ENCODE measurements at places on chromosomes 7 and 10. TPM values are rescaled to one million over a fixed set of nuclear protein-coding genes. Genes with fewer than 3 reads are reported as not detected.

The ACSM6 gene
- total RNA-seq, result not detected

GRCh38 chr7:151079199-151079910 is 1.3 kb downstream of the FASTK start:
- DNase-seq, result no peak
- H3K27me3 ChIP-seq, result no peaks in the 10 kb centered on the region
- H3K27ac ChIP-seq, result peak overlapping the region; percentile 29

The GFRA1 gene
- 8.7 TPM for total RNA-seq

DNA sequence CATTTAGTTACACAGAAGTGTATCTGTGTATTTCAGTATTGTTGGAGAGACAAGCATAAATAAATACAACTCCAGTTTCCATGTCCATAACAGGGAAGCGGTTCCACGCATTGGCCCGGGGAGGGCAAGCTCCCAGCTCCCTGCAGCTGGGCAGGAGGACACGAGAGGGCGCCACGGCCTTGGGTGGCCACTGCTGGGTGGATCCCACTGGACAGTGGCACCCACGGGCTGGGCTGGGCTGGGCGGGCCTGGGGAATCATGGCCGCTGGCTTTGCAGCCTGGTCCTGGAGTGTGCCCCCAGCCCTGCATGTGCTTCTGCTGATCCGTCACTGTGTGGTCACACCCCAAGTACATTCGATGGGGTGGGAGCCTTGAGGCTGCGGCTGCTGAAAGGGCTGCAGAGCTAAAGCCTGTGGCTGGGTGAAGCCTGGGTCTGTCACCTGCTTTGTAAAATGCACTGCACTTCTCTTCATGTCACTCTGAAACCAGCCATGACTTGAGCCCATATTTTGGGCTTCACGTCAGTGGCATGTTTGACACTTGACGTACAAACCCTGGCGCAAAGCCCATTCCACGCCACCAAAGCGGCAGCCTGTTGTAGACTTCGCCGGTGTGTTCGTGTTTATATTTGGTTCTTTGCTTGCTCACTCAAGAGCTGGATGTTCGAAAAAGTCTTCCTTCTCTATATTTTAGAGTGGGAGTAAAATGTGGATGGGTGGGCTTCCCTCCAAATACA is 27.5 kb downstream of the LRRC27 start:
- no peak for DNase-seq
- no peaks in the 10 kb centered on the region for H3K27me3 ChIP-seq
- H3K36me3 ChIP-seq, result peaks cover 10% of the 10 kb centered on the region
- H3K4me3 ChIP-seq, result no peak overlapping the region
- no peaks in the 10 kb centered on the region for H3K4me1 ChIP-seq

DNA sequence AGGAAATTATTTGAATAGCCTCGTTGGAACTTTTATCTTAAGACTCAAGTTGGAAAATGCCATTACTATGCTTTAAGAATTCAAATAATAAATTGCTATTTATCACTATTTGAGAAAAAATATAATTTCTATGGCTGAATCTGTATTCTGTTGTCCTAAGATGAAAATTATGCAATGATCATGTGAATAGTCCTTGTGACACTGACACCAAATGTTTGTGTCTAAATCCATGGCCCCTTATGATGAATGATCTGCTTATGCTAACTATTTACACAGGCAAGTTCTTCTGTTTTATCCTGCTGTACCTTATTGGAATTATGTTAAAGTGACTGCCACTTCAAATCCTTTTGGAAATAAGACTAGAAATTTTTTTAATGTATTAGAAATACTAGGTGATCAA is 208.7 kb downstream of the DOCK4 start:
- no peak overlapping the region for H3K4me3 ChIP-seq
- peaks cover 1% of the 10 kb centered on the region for H3K36me3 ChIP-seq
- H3K27me3 ChIP-seq, result no peaks in the 10 kb centered on the region
- no peak overlapping the region for H3K27ac ChIP-seq
- no peaks in the 10 kb centered on the region for H3K4me1 ChIP-seq

DNA sequence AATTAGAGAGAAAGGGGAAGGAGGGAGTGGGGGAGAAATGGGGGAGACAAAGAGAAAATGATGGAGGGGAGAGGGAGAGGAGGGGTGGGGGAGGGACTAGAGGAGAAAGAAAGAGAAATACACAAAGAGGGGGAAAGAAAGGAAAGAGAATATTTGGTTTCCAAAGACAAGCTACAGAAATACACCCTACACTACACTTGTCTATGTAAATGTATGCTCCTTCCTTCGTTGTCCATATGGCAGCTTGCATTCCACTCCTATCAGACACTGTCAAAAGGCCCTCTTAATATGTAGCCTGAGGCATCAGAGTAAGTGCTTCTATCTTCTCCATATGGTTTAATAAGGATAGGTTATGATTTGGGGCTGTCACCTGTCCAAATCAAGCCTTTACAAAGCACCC is 92.8 kb upstream of the FEZF1 start:
- H3K27me3 ChIP-seq, result no peaks in the 10 kb centered on the region
- H3K4me3 ChIP-seq, result no peak overlapping the region
- H3K36me3 ChIP-seq, result no peaks in the 10 kb centered on the region
- peaks cover 14% of the 10 kb centered on the region for H3K4me1 ChIP-seq

- peaks cover 9% of the 10 kb centered on the region for H3K36me3 ChIP-seq
- no peaks in the 10 kb centered on the region for H3K27me3 ChIP-seq
- H3K27ac ChIP-seq, result peak overlapping the region; percentile 90
Measured at GRCh38 chr7:101912716-101913110, 95.3 kb downstream of the CUX1 start.

- H3K27ac ChIP-seq, result no peak overlapping the region
- H3K4me1 ChIP-seq, result peaks cover 5% of the 10 kb centered on the region
- H3K27me3 ChIP-seq, result no peaks in the 10 kb centered on the region
- no peak overlapping the region for H3K4me3 ChIP-seq
Measured at GRCh38 chr7:157565981-157566630, 229.3 kb downstream of the DNAJB6 start.

The LRGUK gene
- total RNA-seq, result 2.6 TPM

The CYP2E1 gene
- 1.4 TPM for total RNA-seq

The LBX1 gene
- not detected for total RNA-seq

The LHFPL3 gene
- not detected for total RNA-seq

The STYXL1 gene
- 48.5 TPM for total RNA-seq

DNA sequence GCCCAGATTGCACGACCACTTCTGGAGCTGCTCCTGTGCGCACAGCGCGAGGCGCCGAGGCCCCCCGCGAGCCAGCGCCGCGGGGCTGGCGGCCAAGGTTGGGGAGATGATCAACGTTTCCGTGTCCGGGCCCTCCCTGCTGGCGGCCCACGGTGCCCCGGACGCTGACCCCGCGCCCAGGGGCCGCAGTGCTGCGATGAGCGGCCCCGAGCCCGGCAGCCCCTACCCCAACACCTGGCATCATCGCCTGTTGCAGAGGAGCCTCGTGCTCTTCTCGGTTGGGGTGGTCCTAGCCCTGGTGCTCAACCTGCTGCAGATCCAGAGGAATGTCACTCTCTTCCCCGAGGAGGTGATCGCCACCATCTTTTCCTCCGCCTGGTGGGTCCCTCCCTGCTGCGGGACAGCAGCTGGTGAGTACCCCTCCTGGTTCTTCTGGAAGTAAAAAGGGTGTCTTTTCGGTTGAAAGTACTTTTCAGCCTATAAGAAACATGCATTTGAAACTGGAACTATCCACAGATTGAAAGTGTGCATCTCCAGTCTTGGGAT is 683 bp downstream of the INSIG1 start:
- H3K27ac ChIP-seq, result peak overlapping the region; percentile 90
- peaks cover 30% of the 10 kb centered on the region for H3K4me1 ChIP-seq
- peaks cover 6% of the 10 kb centered on the region for H3K27me3 ChIP-seq
- H3K4me3 ChIP-seq, result peak overlapping the region; percentile 83
- peaks cover 1% of the 10 kb centered on the region for H3K36me3 ChIP-seq
- no peak for DNase-seq

GRCh38 chr10:1377231-1377630 is 321.0 kb downstream of the WDR37 start:
- H3K27me3 ChIP-seq, result peaks cover 41% of the 10 kb centered on the region
- H3K4me3 ChIP-seq, result no peak overlapping the region
- H3K36me3 ChIP-seq, result no peaks in the 10 kb centered on the region
- DNase-seq, result no peak

The ZFYVE27 gene
- total RNA-seq, result 43.4 TPM

DNA sequence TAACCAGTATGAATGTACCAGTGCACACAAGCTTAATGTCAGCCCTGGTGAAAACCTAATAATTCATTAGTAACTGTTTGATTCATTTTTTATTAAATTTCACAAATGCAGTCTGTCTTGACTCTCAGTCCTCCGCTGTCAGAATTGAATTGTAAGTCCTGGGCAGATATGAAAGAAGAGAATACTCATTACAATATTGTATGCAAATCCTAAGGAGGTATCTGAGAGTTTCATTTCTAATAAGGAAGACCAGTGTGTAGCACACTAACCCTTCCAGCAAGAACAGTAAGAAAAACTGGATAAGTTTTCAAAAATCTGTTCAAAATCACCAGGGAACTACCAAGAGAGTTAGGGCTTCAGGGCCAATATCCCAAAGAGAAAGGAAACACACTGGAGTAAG is 652.1 kb downstream of the SUGCT start:
- no peaks in the 10 kb centered on the region for H3K4me1 ChIP-seq
- DNase-seq, result no peak
- H3K27me3 ChIP-seq, result no peaks in the 10 kb centered on the region
- no peak overlapping the region for H3K27ac ChIP-seq
- no peaks in the 10 kb centered on the region for H3K36me3 ChIP-seq
- no peak overlapping the region for H3K4me3 ChIP-seq

The TAS2R3 gene
- total RNA-seq, result 3.9 TPM

DNA sequence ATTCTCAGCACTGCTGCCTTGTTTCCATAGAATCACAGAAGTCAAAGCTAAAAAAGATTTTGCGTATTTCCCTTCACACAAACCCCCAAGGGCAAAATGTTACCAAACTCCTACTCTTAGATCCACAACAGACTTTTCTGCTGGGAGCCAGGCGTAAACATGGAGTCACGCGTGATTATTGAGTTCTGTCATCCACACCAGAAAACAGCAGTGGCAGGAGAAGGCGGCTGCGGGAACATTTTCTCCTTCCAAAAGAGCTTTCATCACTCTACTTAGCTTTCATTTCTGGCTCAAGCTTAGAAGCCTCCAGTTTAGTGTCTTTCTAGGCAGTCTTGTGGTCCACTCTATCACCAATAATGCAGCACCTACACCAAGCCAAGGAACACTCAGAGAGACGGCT is 712.9 kb upstream of the NRP1 start:
- H3K27ac ChIP-seq, result no peak overlapping the region
- DNase-seq, result no peak
- H3K4me1 ChIP-seq, result no peaks in the 10 kb centered on the region
- H3K27me3 ChIP-seq, result peaks cover 7% of the 10 kb centered on the region

- no peak overlapping the region for H3K4me3 ChIP-seq
- peaks cover 11% of the 10 kb centered on the region for H3K27me3 ChIP-seq
- H3K36me3 ChIP-seq, result no peaks in the 10 kb centered on the region
- no peak overlapping the region for H3K27ac ChIP-seq
- peaks cover 5% of the 10 kb centered on the region for H3K4me1 ChIP-seq
Measured at GRCh38 chr10:91694170-91694794, 61.4 kb upstream of the PPP1R3C start.

DNA sequence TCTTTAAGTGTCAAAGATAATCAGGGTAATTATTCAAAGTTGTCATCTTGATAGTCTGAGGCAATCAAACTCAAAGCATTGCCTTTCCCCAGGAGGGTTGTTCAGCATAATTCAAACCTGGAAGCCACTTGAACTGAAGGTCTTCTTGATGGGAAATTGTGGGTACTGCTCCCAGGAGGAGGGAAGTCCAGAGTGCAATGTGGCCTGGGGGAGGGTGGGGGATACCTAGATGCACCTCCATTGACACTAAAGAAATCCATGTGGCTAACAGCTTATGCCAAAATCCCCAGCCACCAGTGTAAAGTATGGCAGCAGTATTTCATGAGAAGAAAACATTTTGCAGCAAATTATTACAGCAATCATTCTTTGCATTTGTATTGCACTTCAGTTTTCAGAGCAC is 114.9 kb downstream of the STRA8 start:
- H3K36me3 ChIP-seq, result no peaks in the 10 kb centered on the region
- no peak for DNase-seq

DNA sequence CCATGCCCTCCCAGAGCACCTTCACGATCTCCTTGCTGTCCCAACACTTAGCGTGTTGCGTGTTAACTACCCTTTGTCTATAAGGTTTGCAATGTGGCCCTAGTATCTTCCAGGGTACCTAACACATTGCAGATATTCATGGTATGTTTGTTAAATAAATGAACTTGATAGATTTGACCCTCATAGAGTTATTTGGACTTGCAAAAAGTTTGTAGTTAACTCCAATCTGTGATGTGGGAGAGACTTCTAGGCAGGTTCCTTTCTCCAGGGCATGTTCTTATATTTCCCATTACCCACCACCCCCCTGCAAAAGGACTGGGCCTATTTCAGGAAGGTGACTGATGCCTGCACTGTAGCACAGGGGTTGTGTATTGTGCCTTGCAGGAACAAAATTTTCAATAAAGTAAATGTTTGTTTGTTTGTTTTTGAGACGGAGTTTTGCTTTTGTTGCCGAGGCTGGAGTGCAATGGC is 612 bp downstream of the HILPDA start:
- no peak for DNase-seq
- peak overlapping the region; percentile 96 for H3K27ac ChIP-seq
- peaks cover 40% of the 10 kb centered on the region for H3K4me1 ChIP-seq
- peaks cover 4% of the 10 kb centered on the region for H3K27me3 ChIP-seq
- H3K36me3 ChIP-seq, result peaks cover 9% of the 10 kb centered on the region
- H3K4me3 ChIP-seq, result peak overlapping the region; percentile 97

GRCh38 chr7:33671531-33672262 is 233.6 kb upstream of the BMPER start:
- H3K36me3 ChIP-seq, result no peaks in the 10 kb centered on the region
- no peak overlapping the region for H3K27ac ChIP-seq
- no peak for DNase-seq
- no peak overlapping the region for H3K4me3 ChIP-seq
- H3K27me3 ChIP-seq, result peaks cover 35% of the 10 kb centered on the region

The FZD1 gene
- total RNA-seq, result 11.8 TPM

GRCh38 chr10:115272482-115272881 is 179.3 kb downstream of the ATRNL1 start:
- H3K27me3 ChIP-seq, result no peaks in the 10 kb centered on the region
- no peak for DNase-seq
- no peaks in the 10 kb centered on the region for H3K36me3 ChIP-seq

DNA sequence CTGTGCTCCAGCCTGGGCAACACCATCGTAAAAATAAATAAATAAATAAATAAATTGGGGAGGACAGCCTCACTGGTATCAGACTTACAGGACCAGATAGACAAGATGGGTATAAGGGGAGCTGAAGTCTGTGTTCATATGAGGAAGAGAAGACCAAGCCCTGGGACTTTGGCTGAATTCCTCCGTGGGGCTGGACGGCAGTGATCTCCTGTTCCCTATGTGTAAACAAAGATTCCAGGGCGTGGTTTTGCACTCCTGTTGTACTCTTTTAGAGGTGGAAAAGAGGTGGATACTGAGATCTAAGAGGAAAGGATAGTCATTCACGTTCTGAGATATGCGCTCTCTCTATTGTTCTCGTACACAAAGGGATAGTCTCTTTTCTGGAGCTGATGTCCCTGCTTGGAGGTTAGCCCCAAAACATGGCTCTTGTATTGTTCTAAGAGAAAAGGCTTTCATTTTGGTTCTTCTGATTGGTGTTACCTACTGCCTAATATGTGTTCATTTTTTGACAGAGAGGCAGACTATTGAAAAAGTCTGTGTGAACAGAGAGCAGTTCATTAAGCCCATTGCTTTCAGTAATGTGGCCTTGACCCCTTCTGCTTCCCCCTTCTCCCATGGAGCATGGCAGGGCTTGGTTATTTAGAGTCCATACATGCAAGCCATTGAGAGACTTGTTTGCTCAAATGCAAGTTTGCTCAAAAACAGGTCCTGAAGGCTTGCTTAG is 12.3 kb downstream of the KCTD7 start:
- no peak overlapping the region for H3K27ac ChIP-seq
- peaks cover 8% of the 10 kb centered on the region for H3K36me3 ChIP-seq
- H3K4me1 ChIP-seq, result peaks cover 2% of the 10 kb centered on the region

The VAX1 gene
- not detected for total RNA-seq

GRCh38 chr7:158802535-158803366 is 26.6 kb downstream of the ESYT2 start:
- H3K4me1 ChIP-seq, result peaks cover 2% of the 10 kb centered on the region
- peak overlapping the region; percentile 85 for H3K27ac ChIP-seq
- no peak overlapping the region for H3K4me3 ChIP-seq

The LMOD2 gene
- not detected for total RNA-seq
